COR-L47 (cell line): ENCODE measurements at places on chromosomes 5 and 9.

DNA sequence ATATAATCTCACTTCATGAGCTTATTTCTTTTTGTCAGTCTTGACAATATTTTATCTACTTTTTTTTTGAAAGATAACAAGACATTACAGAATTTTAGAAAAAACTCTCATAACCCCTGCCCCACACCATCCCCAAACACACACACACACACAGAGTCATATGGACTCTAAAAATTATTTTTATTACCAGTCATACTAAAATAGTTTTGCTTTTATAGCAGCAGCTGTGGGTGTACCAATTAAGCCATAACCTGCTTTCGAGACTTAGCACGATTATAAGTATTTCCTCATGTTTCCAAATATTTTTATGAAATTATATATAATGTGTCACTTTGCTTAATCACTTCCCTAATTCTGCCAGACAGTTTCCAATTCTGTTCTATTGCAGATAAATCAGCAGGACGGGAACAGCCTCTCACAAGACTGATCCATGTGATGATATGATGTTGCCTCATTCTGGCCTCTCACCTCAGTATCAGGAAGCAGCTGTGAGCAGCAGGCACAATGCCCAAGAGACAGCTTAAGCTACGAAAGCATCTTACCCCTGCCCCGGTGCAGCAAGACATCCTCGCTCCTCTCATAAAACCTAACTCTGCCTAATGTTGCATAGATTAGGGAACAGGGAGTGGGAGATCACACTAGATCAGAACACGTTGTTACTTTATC is 7.0 kb downstream of the PDCL start:
- DNase-seq: no peak

DNA sequence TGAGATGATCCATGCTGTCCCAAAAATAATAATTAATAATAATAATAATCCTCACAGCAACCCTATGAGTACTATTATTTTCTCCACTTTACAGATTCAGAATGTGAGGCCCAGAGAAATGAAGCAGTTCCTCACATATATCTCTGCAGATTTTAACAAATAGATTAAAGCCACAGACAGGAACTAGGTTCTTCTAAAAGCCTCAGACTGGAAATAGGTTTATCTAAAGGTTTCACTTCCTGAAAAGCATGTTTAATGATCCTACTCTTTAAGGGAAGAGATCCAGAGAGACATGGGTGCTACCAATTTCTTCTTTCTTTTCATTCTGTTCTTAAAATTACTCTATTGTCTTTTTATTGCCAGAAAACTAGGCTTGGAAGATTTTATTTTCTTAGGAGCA is 1079.4 kb upstream of the COX7C start:
- no peak for DNase-seq

DNA sequence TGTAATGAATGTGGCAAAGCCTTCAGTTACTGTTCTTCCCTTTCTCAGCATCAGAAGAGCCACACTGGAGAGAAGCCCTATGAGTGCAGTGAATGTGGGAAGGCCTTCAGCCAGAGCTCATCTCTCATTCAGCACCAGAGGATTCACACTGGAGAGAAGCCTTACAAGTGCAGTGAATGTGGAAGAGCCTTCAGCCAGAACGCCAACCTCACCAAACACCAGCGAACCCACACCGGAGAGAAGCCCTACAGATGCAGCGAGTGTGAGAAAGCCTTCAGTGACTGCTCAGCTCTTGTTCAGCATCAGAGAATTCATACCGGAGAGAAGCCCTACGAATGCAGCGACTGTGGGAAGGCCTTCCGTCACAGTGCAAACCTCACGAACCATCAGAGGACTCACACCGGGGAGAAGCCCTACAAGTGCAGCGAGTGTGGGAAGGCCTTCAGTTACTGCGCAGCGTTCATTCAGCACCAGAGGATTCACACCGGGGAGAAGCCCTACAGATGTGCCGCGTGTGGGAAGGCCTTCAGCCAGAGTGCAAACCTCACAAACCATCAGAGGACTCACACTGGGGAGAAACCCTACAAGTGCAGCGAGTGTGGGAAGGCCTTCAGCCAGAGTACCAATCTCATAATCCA is 6.8 kb downstream of the RPL12 start:
- no peak for DNase-seq

DNA sequence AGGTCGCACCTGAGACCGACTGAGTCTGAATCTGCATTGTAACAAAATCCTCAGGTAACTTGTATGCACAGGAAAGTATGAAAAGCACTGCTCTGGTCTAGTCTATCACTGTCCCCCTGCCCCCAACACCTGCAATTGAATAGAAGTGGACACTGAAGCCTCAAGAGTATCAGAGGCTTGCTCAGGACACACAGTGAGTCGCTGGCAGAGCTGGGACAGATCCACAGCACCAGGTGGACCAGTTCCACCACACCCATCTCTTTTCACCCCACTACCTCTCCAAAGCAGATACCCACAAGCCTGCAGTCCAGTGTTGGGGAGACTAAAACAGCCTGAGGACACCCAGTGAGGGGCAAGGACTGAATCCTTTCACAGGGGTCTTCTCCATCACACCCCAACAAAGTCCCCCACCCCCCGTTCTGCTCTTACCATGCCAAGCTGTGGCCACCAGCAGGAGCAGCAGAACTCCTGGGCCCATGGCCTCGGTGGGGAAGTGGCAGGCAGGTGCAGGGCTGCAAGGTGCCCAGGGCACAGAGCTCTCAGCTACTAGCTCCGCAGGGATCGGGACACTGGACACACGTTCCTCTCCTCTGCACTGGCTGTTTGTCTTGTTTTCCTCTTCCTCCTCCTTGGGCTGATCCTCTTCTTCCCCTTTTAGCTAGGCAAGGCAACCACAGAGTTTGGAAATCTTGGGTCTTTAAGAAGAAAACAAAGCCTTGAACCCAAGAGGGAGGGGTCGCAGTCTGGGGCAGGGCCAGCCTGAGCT is at the start of gene CSF1R:
TSS of gene CSF1R (minus strand) at position 605 of the 766 bp plus-strand sequence. CDS start at position 478, 127 bp downstream.
- DNase-seq: no peak

DNA sequence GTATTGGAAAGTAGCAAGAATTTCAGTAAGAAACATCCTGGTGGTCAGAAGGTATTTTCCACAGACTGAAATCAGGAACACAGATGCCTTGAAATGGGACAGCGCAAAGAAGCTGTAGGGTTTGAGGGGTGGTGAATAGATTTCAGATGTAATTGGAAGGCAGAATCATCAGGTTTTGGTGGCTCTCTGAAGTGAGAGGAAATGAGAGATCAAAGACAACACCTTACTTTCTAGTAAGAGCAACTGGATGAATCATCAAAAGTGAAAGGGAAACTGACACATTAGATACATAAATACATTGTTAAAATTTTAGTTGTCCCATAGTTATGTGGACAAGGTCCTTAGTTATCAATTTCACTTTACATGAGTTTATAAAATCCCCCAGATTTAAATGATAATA is 188.2 kb upstream of the SLC27A6 start:
- DNase-seq: no peak

- DNase-seq: peak; percentile 10
Measured at GRCh38 chr9:14251154-14252071, 62.5 kb downstream of the NFIB start.

GRCh38 chr5:80216096-80216495 is 39.8 kb downstream of the SERINC5 start:
- DNase-seq: no peak

DNA sequence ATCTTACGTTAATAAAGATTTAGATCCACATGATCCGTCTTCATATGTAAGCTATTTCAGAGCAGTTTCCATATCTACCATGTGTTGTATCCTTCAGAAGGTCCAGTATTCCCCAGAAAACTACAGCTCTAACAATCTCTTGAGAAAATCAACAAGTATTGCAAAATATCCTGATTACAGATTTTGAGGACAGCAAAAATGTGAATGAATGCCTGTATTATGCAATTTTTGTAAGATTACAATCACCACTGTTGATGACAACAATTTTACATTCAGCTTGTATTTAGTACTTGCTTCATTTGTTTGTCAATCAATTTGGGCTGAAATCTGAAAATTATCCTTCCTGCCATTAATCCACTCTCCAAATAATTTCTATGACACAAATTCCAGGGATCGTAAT is 43.0 kb upstream of the FLT4 start:
- no peak for DNase-seq

DNA sequence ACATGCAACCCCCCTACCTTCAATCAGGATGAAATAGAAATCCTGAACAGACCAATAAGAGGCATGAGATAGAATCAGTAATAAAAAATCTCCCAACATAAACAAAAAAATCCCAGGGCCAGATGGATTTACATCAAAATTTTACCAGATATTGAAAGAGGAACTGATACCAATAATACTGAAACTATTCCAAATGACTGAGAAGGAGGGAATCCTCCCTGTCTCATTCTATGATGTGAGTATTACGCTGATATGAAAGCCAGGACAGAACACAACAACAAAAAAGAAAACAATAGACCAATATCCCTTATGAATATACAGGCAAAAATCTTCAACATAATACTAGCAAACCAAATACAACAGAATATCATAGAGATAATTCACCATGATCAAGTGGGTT is 109.0 kb upstream of the SMC2 start:
- DNase-seq: no peak

DNA sequence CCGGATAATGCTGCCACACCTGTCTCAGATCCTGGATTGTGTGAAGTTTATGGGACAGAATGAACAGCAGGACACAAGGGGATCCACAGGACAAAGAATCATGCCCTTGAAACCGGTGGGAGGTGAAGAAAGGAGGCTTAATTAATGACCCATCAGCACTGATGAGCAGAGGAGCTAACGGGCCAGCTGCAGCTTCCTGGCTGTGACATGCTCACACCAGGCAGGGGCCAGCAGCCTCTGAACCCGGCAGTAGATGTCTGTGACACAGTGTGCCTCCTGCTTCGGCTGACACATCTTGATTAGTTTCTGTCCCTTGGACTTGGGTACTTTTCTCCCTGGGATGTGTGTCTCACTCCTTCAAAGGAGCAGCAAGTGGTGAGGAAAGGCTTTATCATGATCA is 328.8 kb upstream of the BRINP1 start:
- DNase-seq: no peak

DNA sequence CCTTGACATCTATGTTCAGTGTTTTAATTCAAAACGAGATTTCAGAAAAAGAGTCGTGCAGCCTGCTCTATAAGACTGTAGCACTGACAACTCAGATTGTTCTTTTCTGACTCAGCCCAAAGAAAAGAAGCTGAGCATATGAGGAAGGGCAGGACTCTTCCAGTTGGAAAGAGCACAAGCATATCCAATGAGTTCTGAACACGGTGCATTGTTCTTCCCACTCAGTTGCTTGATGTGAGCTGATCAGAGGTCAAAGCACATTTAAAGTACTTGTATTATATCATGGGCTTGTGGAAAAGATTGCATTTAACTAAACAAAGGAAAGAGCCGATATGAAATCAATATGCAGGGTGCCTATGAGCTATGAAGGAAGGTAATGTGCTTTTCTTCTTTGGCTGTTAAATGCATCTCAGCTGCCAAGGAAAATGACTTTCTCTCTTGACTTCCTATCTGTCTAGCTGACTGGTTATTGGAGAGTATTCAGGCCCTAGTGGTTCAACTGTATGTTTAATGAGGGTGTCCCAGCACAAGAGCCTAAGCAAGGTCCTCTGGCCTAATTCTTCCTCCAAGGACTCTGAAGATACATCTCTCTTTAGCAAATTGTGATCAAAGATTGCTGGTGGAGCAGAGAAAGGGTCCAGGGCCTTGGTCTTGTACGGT is 226.6 kb upstream of the PPP1R2B start:
- DNase-seq: no peak

- DNase-seq: no peak
Measured at GRCh38 chr5:107219993-107220392, 450.7 kb downstream of the EFNA5 start.

DNA sequence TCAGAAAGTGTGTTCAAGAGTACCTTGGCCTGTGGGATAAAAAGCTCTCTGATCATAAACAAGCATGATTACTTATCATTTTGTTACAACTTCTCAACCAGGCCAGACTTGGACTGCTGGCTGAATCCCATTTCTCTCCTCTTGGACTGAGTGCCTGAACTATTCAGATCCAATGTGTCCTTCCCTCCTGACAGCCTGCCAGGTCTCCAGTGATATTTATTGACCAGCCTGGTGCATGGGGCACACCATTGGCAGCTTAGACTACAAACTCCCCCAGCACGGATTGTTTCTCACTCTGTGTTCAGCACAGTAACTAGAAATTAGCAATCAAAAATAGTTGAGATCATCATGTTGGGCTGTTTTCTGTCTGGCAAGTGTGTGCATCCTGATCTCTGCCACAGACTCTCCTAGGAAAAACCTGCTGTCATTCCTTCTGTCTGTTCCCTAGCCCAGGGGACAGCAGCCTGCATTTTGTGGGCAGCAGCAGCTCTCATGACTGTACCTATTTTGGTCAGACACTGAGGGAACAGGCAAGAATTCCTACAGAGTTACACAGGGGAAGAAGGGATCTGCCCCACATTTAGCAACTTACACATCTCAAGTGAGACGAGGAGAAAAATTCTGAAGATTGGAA is 348.1 kb downstream of the ADAMTS6 start:
- no peak for DNase-seq

DNA sequence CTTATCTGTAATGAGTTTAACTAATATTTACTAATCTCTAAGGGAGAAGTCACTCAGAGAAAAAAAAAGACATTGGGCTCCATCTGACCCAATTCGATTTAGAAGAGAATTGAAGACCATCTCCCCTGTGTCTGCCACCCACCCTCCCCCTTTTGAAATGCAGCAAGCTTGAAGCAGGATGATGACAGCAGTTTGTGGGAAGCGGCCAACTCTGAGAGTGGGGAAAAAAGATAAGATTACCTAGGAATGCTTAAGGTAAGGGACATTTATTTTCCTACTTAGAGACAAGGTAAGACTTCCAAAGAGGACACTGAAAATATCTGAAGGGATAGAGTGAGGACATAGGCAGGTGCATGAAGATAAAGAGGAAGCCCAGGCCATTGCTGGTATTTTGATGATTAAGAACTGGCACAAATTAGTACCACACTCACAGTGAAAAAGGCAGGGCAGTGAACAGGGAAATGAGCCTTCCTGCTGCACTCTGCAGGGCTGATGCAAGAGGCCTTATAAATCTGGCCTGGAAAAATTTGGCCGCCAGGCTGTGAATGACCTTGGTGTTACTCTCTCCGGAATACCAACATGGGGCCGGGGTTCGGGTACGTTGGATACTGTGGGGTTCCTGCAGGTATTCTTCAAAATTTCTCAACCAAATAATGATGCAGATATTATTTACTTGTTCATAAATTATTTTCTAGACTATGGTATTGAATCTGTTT is 42.3 kb downstream of the HTR1A start:
- DNase-seq: no peak

GRCh38 chr9:125378778-125379177 is 117.2 kb downstream of the GAPVD1 start:
- no peak for DNase-seq

DNA sequence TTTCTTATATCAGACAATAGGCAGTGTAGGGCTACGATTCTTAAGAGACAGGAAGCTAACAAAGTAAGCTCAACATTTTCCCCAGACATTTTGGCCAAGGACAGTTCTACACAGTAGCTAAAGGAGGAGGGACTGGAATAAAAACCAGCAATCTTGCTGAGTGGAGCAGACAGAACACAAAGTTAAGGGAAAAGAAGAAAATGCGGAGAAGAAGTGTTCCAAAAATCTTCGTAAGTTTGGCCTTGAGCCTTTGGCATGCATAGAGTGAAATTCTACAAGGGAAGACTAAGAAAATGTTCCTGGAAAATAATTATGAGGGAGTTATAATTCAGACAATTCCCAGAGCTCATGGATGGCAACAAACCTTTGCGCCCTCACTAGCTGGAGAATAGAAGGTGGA is 748.0 kb upstream of the CTNND2 start:
- no peak for DNase-seq

GRCh38 chr9:123631862-123632261 is 275.9 kb downstream of the CRB2 start:
- DNase-seq: no peak
